Breast epithelium (tissue), 4 donors: ENCODE measurements at places on chromosomes 6 and 20. TPM values are rescaled to one million over a fixed set of nuclear protein-coding genes. Genes with fewer than 3 reads are reported as not detected.

- no peak for DNase-seq
Measured at GRCh38 chr6:33175436-33176069, 16.7 kb downstream of the COL11A2 start.

GRCh38 chr6:2542858-2543218 lies 207.9 kb downstream of the MYLK4 start:
- DNase-seq, result no peak

- DNase-seq, result no peak
Measured at GRCh38 chr6:16741112-16742016, 19.9 kb downstream of the ATXN1 start.

DNA sequence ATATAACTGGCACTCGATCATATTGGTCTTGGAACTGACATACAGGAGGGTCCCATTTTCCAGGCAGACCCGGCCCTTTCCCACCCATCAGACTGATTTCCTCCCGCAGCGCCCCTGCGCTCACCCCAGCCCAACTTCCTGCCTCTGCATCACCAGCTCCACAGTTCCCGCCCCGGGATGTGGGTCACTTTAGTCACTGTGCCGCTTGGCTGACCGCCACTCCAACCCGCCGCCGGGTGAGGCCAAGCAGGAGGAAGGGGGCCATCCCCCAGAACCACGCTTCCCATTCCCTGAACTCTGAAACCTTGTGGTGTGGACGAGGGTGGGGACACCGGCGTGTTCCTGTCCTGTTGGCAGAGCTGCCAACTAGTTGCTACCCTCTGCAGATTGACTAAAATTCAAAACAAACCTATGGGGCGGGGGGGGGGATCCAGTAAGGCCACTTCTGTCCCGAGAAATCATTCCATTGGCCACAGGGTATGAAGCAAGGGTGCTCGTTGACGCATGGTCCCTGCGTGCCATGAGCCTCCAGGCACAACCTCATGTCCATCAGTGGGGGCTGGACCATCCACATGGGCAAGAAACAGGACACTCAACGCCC lies 12.3 kb downstream of the TGM2 start:
- DNase-seq, result no peak

The DCDC2 gene
- total RNA-seq, result 9.5 TPM

The NDRG3 gene
- total RNA-seq, result 24.7 TPM

DNA sequence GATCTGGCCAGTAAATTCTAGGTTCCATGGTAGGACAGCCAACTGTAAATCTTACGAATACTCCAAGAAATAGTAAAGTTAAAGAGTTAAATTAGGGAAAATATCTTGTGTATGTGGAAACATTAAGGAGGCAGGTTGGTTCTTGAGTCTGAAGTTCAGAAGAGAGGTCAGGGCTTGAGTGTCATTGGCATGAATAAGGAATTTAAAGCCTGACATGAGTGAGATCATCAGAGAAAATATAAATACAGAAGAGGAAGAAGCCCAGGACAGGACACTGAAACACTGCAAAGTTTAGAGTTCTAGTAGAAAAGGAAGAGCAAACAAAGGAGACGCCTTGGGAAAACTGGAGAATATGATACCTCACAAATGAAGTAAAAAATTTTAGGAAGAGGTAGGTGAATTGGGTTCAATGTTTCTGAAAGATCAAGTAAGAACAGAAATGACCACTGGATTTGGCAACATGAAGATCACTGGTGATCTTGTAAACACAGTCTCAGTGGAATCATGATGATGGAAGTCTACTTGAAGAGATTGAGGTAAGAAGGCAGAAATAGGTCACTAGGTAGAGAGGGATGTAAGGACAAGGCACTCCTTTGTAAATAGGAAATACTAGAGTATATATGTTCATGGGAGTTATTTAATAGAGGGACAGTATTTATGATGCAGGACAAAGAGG lies 41.6 kb upstream of the SYNCRIP start:
- DNase-seq, result no peak

GRCh38 chr20:60937585-60937984 lies 314.5 kb upstream of the CDH4 start:
- no peak for DNase-seq
